ENCODE measurements at places on chromosomes 1 and 21. TPM values are rescaled to one million over a fixed set of nuclear protein-coding genes. Genes with fewer than 3 reads are reported as not detected.

GRCh38 chr1:215600258-215600792 is 33.2 kb downstream of the KCTD3 start:
- H3K4me3 ChIP-seq = no peak overlapping the region
- H3K36me3 ChIP-seq = peaks cover 3% of the 10 kb centered on the region
- H3K4me1 ChIP-seq = peaks cover 3% of the 10 kb centered on the region
- H3K27ac ChIP-seq = no peak overlapping the region
- no peaks in the 10 kb centered on the region for H3K27me3 ChIP-seq

DNA sequence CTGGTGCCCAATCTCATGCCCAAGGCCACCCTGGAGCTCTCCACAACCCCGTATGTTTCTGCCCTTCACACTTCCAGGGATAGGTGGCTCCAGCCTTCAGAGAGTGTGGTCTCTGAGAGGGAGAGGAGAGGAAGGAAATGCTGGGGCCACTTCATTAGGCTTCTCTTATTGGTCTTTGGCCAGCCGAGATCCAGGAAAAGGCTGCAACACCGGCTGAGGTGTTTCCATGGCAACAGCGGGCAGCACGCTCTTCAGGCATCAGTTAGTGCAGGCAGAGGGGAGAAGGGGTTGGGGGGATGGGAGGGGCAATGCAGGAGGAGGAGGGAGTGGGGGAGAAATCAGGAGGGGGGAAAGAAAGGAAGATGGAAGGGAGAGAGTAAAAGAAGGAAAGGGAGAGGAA is 275.1 kb upstream of the GJB5 start:
- no peak overlapping the region for H3K4me3 ChIP-seq
- no peaks in the 10 kb centered on the region for H3K36me3 ChIP-seq
- peaks cover 6% of the 10 kb centered on the region for H3K4me1 ChIP-seq
- no peaks in the 10 kb centered on the region for H3K27me3 ChIP-seq
- DNase-seq = no peak

DNA sequence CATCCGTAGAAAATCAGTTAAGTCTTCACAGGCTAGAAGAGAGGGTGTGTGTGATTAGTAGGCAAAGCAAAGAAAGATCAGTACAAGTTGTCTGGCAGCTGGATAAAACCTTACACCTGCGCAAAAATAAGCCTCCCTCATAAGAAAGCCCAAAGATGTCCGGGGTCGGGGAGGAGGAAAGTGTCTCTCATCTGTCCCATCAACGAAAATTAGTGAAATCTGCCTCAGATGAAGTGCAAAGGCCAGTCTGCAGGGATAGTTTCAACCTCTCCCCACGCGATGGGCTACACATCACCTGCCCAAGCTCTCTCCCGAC is 333.9 kb downstream of the SRGAP2C start:
- no peak for DNase-seq
- peak overlapping the region; percentile 44 for H3K4me3 ChIP-seq
- H3K36me3 ChIP-seq = no peaks in the 10 kb centered on the region
- no peaks in the 10 kb centered on the region for H3K27me3 ChIP-seq
- H3K27ac ChIP-seq = no peak overlapping the region

DNA sequence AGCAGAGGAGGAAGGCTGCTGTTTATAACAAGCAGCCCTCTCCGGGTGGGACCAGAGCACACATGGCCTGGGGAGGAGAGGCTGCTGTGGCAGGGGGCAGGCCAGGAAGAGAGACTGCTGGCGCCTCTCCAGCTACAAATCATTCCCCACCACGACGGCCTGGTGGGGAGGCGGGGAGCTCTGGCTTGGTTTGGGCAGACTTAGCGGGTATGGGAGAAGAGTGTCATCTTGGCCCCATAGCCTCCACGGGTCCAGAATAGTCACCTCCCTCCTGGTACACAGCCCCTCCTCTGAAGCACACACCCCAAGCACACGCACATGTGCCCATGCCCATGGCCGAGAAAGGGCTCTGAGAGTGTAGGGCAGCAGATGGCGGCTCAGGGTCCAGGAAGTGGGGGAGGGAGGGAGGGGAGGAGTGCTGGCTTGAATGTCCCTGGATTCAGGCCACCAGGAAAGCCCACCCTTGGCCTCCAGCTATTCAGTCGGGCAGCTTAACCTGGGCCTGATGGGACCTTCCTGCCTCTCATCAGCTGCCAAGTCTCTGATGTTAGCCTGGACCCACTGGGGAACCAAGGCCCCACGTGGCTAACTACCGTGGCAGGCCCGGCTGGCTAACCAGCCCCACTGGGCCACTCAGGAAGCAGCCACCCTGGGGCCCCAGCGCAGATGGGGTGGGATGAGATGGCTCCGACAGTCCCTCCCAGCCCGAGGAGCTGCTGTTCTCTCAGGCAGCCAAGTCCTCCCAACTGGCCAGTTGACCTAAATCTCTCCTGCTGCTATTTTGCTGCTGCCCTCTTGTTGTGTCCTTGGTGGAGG is 10.9 kb downstream of the LRP8 start:
- H3K27ac ChIP-seq = no peak overlapping the region
- no peak overlapping the region for H3K4me3 ChIP-seq
- no peak for DNase-seq
- H3K27me3 ChIP-seq = no peaks in the 10 kb centered on the region
- peaks cover 10% of the 10 kb centered on the region for H3K36me3 ChIP-seq

GRCh38 chr1:43803105-43803504 is 95.8 kb downstream of the ST3GAL3 start:
- H3K36me3 ChIP-seq = no peaks in the 10 kb centered on the region
- no peak for DNase-seq
- no peaks in the 10 kb centered on the region for H3K27me3 ChIP-seq
- H3K27ac ChIP-seq = no peak overlapping the region

- peaks cover 2% of the 10 kb centered on the region for H3K36me3 ChIP-seq
- no peaks in the 10 kb centered on the region for H3K27me3 ChIP-seq
- no peak overlapping the region for H3K27ac ChIP-seq
- no peaks in the 10 kb centered on the region for H3K4me1 ChIP-seq
- no peak for DNase-seq
- H3K4me3 ChIP-seq = no peak overlapping the region
These were observed 45.2 kb downstream of the EPRS1 start for GRCh38 chr1:220001095-220001501.

GRCh38 chr1:40711465-40712404 is 20.2 kb downstream of the NFYC start:
- DNase-seq = no peak
- H3K27ac ChIP-seq = no peak overlapping the region
- H3K36me3 ChIP-seq = no peaks in the 10 kb centered on the region
- no peaks in the 10 kb centered on the region for H3K4me1 ChIP-seq

GRCh38 chr1:197321811-197322210 is 53.8 kb downstream of the CRB1 start:
- H3K27ac ChIP-seq = no peak overlapping the region
- no peaks in the 10 kb centered on the region for H3K4me1 ChIP-seq

GRCh38 chr1:103363008-103363365 is 162.5 kb upstream of the RNPC3 start:
- H3K4me1 ChIP-seq = no peaks in the 10 kb centered on the region
- H3K4me3 ChIP-seq = no peak overlapping the region
- H3K27me3 ChIP-seq = no peaks in the 10 kb centered on the region

DNA sequence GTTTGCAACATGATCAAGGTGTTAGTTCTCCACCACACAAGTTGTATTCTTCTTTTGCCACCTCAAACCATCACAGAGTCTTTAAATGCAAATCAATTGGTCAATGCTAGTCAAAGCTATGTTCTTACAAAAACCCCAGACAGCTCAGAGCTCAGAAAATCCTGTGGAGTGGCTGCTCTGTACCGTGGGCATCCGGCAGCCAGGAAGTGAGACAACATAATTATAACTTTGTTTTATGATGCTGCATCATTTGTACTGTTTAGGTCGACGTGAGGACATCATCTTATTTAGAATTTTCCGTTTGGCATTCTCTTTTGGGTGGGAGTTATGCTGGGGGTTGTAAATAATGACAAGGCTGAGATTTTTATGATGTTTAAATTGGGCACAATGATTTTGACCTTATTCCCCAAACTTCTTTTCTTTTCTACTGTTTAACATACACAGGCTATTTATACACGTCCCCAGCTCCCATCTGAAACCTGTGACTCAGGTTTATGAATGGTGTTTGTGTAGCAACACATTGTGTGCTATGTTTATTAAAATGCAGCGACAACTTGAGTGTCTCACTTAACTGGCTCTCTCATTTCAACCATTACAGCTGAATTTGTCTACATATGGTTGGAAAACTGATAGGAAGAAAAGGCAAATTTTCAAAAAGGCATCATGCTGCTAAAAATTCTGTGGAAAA is 124.0 kb downstream of the CNIH3 start:
- H3K36me3 ChIP-seq = no peaks in the 10 kb centered on the region
- H3K27ac ChIP-seq = no peak overlapping the region
- H3K4me1 ChIP-seq = peaks cover 18% of the 10 kb centered on the region
- H3K4me3 ChIP-seq = no peak overlapping the region
- 0 out of 2 replicates have a peak, but pooled peaks cover 2% of the 10 kb centered on the region for H3K27me3 ChIP-seq
- DNase-seq = no peak

DNA sequence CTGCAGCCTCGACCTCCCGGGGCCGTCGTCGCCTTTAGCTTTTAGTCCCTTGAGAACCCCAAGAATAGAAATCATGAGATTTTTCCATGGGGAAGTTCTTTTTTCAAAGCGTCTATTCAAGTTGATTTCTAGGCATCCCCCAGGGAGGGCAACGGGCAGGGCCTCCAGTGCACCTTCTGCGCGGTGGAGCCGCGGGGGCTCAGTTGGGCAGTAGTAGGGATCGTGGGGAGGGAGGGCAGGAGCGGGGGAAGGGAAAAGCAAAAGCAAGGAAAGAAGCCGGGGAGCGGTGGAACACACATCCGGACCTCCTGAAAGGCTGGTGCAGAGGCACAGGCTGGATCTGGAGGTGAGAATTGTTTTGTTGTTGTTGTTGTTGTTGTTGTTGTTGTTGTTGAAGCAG is 103.4 kb downstream of the PPIAL4G start:
- H3K4me3 ChIP-seq = peak overlapping the region; percentile 87
- H3K36me3 ChIP-seq = no peaks in the 10 kb centered on the region
- no peak for DNase-seq

GRCh38 chr1:186849826-186850225 is 21.1 kb downstream of the PLA2G4A start:
- H3K4me1 ChIP-seq = no peaks in the 10 kb centered on the region
- H3K36me3 ChIP-seq = no peaks in the 10 kb centered on the region
- no peak for DNase-seq

- peak; percentile 57 for DNase-seq
- H3K27ac ChIP-seq = peak overlapping the region; percentile 92
- H3K4me1 ChIP-seq = peaks cover 26% of the 10 kb centered on the region
- H3K36me3 ChIP-seq = no peaks in the 10 kb centered on the region
These were observed 31.3 kb upstream of the LRIG2 start for GRCh38 chr1:113041569-113042284.

DNA sequence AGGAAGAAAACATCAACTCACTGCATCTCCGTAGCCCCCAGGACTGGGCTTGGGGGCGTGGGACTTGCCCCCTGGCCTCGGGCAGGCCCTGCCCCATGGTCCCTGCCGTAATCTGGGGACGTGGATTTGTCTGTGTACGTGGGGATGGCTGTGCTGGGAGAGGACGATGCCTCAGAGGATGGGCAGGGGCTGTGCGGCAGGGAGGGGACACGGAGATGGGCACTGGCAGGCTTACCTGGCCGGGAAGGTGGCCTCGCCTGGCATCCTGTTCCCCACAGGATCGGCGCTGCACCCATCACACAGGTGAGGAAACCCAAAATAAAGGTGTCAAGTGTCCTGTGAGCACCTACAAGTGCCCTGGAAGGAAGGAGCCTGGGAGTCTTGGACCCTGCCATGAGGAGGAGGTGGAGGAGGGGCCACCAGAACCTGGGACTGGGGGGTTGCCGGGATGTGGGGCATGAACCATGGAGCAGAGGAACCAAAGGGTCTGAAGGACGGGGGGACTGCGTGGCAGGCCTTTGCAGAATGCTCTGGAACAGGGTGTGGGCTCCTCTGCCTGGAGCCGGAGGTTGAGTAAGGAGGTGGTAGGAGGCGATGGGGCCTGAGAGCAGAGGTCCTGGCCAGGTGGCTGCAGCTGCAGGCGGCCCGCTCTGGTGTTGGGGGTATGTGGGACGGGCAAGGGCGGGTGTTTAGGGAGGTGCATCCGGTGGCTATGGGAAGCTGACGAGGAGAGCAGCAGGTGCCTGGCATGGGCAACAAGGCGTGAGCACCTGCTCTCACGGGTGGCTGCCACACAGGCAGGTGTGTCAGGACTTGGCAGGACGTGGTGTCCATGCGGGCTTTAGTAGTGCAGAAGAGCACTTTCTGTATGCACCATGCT is 27.8 kb upstream of the LRRC3 start:
- DNase-seq = no peak
- H3K4me1 ChIP-seq = no peaks in the 10 kb centered on the region
- H3K36me3 ChIP-seq = no peaks in the 10 kb centered on the region
- H3K27ac ChIP-seq = no peak overlapping the region
- H3K27me3 ChIP-seq = no peaks in the 10 kb centered on the region

The ATP6V0B gene
- polyA plus RNA-seq = 302 TPM

The KRTAP7-1 gene
- not detected for polyA plus RNA-seq

The SPRR1A gene
- not detected for polyA plus RNA-seq

The PTP4A2 gene
- polyA plus RNA-seq = 39.1 TPM

The LCE3D gene
- polyA plus RNA-seq = not detected

The PIGR gene
- not detected for polyA plus RNA-seq

The CAMK1G gene
- 1.3 TPM for polyA plus RNA-seq
